Stimulated activated CD8-positive, alpha-beta memory T cell treated with anti-CD3 and anti-CD28 coated beads, Interleukin-7, amount 100 ng/mL, for 1 hour (primary cell): ENCODE measurements at places on chromosomes 11 and 22.

GRCh38 chr22:49687333-49687732, 140.3 kb downstream of the BRD1 start:
- no peak for DNase-seq

DNA sequence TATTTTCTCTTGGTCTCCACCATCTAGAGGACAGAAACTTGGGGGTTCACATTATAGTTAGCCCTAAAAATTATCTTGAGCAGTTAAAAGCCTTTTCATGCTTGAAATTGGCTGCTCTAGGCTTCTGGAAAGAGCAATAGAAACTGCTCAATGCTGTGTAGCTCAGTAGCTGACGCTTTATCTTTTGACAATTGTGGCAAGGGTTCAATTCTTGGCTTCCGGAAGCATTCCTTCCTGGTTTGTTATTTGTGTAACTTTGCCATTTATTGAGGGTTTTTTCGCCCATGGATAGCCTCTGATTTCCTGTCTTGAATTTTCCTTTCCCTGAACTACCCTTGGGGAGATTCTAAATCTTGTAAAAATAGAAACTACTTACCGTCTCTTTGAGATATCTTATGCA, 10.3 kb upstream of the OR56A1 start:
- DNase-seq, result no peak

GRCh38 chr11:75200051-75200450, 40.5 kb upstream of the TPBGL start:
- DNase-seq, result no peak

GRCh38 chr11:96019281-96019680, 95.4 kb upstream of the MTMR2 start:
- DNase-seq, result no peak

- DNase-seq, result no peak
These were observed at the start of gene TNNT3 for GRCh38 chr11:1919391-1920127. Gene TNNT3, plus strand, starts transcription at chr11:1919703. Its CDS starts 3,172 bp downstream, at chr11:1922875.

GRCh38 chr22:27309697-27310096, 491.9 kb downstream of the MN1 start:
- DNase-seq, result no peak

DNA sequence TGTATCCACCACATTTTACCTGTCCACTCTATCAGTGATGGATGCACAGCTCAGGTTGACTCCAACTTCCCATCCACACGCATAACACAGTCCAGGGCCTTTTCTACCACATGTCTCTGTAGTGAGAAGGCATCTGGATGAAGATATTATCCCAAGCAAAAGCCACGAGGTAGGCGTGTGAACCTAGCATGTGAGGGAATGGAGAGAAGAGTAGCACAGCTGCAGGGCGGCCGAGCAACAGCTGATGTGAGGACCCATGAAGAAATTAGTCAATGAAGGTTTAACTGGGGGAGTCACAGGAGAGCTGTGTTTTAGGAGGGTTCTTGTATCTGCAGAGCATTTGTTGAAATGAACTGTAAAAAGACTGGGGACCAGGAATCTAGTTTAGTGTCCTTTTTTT, 144.6 kb upstream of the PITPNB start:
- DNase-seq, result no peak

- no peak for DNase-seq
These were observed 2.3 kb upstream of the MCAM start for GRCh38 chr11:119319136-119319699.

- no peak for DNase-seq
These were observed 13.8 kb downstream of the TPST2 start for GRCh38 chr22:26576026-26576680.

- DNase-seq, result no peak
These were observed 1.3 kb upstream of the SCARF2 start for GRCh38 chr22:20438678-20439492.

DNA sequence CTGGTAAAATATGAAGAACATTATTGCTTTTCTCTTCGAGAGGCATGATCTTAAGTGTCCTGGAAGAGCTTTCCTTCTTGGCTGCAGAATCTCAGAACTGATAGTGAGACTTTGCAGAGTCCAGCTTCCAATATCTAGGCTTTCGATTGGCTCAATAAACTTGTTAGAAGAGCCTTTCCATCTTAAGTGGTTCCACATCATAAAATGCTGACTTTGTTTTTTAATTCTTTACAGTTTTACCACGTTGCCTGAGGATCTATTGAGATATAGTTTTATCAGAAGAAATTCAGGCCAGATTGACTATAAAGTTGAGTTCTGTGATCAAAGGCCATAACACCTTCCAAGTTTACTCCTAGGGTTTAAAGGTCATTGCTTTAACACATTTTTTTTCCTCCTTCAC, 15.6 kb upstream of the DNAJB7 start:
- DNase-seq, result no peak

DNA sequence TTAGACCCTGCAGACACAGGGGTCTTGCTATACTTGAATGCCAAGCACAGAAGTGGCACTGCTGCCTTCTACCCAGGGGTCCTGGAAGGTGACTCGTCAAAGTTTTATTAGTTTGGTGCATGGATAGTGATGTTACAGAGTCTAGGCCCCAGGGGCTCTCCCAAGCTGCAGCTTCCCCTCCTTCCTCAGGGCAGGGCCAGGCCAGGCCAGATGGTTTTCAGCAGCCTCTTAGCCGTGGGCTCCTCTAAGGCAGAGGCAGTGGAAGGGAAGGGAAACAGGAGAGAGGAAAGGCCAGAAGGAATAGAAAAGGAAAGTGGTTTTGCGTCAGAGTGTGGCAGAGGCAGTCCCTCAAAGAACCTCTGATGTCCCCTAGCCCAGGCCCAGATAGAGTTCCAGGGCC, 21.9 kb downstream of the ANKK1 start:
- DNase-seq, result no peak

- no peak for DNase-seq
These were observed 96.5 kb downstream of the RPL27A start for GRCh38 chr11:8779107-8779506.

GRCh38 chr22:21003782-21004181, 1.9 kb upstream of the THAP7 start:
- DNase-seq, result no peak

- no peak for DNase-seq
These were observed 15.0 kb downstream of the SMIM38 start for GRCh38 chr11:69170704-69171103.

- no peak for DNase-seq
These were observed 99.1 kb upstream of the CHRM4 start for GRCh38 chr11:46490666-46491065.

DNA sequence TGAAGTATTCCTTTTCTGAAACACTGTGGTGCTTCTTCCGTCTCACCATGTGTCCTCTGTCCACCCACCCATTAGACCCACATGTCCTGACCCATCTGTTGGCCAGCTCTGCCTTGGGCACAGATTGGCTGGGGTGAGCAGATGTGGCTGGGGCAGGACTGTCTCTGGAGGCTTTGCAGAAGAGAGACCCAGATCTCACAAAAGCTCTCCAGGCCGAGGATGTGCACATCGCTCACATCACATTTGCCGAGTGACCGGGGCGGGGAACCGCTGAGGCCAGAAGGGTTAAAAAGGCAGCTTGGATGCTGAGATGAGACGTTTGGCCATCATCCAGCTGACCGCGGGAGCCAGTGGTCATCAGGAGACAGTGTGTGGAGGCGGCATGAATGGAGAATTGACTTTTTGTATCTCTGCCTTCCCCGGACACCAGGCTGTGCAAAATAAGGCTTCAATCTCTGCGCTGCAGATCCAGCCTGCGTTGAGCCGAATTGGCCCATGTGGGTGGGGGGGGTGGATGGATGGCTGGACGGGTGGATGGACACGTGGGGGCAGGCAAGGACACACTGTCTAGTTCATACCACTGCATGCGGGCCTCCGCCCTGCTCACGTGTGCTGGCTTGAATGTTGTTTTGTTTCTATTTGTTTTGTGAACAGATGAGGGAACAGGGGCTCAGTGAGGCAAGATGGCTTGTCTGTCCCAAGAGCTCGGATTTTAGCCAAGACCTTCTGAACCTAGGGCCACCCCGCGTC, 6.1 kb downstream of the IFITM10 start:
- no peak for DNase-seq

DNA sequence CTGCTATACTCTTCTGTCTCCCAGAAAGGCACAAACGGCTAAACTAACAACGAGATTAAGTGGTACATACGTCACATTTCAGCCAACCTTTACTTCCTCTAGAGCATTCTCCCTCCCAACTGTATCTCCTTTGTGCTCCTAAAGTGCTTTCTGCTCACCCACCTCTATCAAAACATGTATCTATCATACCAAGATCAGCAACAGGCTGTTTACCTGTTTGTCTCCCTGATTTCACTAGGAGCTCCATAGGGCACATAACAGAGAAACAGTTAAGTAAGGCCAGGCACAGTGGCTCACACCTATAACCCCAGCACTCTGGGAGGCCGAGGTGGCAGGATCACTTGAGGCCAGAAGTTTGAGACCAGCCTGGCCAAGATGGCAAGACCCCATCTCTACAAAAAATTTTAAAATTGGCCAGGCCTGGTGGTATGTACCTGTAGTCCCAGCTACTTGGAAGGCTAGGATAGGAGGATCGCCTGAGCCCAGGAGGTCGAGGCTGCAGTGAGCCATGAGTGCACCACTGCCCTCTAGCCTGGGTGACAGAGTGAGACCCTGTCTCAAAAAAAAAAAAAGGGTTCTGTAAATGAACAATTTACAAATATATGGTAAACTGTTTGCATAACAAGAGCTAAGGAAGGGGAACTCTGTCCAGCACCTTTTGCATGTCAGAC, 2.8 kb downstream of the NDUFC2 start:
- no peak for DNase-seq

DNA sequence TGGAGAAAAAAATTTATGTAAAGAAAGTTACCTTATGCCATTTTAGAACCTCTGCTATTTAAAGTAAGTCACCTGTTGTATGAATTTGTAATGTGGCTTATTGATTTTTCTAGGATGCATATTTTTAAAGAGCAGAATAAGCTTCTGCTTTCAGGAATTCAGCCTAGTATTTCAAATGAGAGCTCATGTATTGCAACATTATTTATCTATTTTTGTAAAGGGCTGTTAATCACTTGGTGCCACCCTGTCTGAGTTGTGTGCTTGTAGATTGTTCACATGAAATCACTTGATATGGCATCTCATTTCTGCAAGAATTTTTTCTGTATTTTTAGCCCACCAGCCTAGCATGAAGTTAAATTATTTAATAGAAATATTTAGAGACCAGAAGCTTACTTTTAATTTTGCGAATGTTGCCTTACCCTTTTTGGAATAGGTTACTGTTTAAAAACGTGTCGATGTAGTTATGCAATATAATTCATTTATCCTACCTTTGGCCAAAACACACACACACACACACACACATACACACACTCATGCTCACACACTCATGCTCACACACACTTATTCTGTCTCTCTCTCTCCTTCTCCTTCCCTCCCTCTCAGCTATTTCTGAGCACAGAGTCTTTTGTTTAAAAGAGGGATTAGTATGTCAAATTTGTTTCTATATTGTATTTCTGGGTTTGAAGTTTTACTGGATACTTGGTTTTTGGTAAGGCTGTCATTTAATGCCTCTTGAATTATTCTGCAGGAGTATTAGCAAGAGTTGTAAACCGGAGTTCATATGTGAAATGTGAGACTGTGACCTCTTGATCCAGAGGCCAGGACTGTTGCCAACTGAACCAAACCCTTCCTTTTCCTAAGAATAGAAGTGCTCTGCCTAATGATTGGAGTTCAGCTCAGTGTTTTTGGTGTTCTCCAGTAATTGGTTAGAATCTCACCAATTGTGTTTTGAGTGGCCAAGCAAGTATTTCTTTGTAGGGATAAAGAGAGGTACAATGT, 34.4 kb downstream of the YAP1 start:
- DNase-seq, result no peak

- DNase-seq, result no peak
These were observed 26.9 kb downstream of the DRD2 start for GRCh38 chr11:113448316-113448677.

GRCh38 chr11:10205928-10206327, 88.1 kb downstream of the SBF2 start:
- no peak for DNase-seq

- no peak for DNase-seq
These were observed 125.3 kb upstream of the TIMP3 start for GRCh38 chr22:32676191-32676590.

DNA sequence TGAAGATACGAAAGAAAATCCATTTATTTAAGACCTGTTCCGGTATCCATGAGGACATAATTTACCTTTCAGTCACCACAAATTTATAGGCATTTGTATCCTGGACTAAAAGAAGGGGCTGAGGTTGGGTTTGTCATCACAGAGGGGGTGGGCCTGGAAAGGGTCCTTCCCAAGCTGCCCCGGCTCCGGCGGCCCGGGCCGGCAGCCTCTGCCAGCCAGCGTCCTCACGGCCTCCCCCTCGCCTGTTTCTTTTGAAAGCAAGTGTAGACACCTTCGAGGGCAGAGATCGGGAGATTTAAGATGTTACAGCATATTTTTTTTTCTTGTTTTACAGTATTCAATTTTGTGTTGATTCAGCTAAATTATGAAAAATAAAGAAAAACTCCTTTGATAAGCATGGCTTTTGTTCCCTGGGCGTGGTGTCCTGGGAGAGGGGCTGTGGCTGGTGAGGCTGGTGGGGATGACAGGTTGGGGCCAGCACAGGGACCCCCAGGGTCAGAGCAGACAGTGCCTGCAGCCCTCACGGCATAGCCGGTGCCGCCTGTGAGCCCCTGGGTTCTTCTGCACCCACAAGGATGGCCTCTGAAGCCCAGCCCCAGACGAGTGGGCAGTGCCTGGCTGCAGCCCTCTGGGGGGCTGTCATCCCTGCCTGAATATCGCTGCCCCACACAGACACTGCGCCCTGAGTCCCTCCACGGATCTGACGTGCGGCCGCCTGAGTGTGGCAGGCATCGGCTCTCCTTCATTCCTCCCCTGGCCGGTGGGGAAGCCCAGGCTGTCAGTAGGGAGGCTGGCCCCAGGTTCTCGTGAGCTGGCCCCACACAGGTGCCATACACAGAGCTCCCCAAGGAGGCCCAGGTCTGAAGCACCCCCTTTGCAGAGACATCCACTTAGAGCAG, 1075.9 kb downstream of the BRD1 start:
- DNase-seq, result no peak

DNA sequence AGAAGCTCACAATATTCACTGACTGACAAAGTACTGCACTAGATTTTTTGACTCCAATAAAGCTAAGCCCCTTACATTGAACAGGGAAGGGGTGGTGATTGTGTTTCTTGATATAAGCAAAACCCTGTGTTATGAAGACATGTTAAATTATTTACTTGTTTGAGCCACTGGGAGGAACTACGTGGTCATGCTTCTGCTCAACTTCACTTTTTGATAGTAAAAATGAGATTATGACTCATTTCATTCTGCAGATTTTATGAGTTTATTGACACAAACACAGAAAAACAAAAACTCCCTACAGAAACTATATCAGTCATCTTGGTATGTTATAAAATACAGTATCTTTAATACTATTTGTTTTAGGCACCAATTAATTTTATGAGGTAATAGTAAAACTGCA, 124.7 kb downstream of the CADM1 start:
- no peak for DNase-seq

- DNase-seq, result no peak
These were observed 21.8 kb downstream of the NF2 start for GRCh38 chr22:29625090-29625825.

- DNase-seq, result no peak
These were observed 278.5 kb upstream of the CCDC179 start for GRCh38 chr11:23138761-23139160.

GRCh38 chr11:68584991-68585524, 99.3 kb upstream of the GAL start:
- DNase-seq, result no peak
